ENCODE measurements at places on chromosomes 16 and 17.

DNA sequence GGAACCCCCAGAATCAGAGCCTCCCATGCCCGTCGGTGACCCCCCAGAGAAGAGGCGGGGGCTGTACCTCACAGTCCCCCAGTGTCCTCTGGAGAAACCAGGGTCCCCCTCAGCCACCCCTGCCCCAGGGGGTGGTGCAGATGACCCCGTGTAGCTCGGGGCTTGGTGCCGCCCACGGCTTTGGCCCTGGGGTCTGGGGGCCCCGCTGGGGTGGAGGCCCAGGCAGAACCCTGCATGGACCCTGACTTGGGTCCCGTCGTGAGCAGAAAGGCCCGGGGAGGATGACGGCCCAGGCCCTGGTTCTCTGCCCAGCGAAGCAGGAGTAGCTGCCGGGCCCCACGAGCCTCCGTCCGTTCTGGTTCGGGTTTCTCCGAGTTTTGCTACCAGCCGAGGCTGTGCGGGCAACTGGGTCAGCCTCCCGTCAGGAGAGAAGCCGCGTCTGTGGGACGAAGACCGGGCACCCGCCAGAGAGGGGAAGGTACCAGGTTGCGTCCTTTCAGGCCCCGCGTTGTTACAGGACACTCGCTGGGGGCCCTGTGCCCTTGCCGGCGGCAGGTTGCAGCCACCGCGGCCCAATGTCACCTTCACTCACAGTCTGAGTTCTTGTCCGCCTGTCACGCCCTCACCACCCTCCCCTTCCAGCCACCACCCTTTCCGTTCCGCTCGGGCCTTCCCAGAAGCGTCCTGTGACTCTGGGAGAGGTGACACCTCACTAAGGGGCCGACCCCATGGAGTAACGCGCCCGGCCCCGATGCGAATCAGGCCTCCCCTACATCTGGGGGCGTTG lies 4.0 kb downstream of the TPSG1 start:
- no peak for DNase-seq

DNA sequence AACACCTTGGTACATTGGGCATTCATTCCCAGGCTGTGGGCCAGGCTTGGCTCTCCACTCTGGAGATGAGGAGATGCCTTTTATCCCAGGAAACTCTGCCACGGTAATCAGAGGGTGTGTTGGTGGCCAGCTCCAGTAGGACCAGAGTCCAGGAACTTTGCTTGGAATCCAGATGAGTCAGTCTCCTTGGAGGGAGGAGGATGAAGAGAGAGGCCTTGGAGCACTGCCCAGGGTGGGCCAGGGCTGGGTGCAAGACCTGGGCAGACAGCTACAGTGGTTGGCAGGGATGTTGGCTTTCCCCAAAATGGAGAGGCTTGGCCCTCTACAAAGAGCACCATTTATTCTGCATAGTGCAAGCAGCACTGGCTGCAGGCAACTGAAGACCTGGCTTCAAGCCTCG lies 209.0 kb downstream of the RGS9 start:
- DNase-seq = no peak

GRCh38 chr16:82630219-82630618 lies 3.5 kb downstream of the CDH13 start:
- DNase-seq = no peak

GRCh38 chr17:38584350-38584925 lies 21.3 kb downstream of the SRCIN1 start:
- DNase-seq = peak; percentile 74

GRCh38 chr16:86668136-86668910 lies 90.0 kb downstream of the FOXL1 start:
- no peak for DNase-seq

DNA sequence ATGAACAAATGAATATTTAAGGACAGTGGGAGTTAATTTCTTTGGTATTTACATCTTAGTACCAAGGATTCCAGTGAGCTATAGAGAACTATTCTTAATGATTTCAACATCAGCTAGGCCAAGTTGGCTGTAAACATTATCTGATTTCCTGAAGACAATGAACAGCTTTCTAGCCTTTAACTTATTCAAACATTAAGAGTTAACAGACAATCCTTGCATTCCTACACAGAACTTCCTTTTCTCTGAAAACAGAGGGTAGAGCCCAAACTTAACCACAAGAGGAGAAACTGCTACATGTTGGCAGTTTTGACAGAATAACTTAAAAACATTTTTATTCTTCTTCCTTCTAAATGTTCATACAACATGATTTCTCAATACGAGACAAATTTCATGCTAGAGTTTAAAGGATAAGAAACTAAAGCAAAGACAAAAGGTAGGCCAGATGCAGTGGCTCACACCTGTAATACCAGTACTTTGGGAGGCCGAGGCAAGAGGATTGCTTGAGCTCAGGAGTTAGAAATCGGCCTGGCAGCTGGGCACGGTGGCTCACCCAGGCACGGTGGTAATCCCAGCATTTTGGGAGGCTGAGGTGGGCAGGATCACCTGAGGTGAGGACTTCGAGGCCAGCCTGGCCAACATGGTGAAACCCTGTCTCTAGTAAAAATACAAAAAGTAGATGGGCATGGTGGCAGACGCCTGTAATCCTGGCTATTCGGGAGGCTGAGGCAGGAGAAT lies 4.4 kb downstream of the CRLF3 start:
- DNase-seq = no peak

- no peak for DNase-seq
These were observed 164.8 kb upstream of the DYNLRB2 start for GRCh38 chr16:80375973-80376372.

- DNase-seq = no peak
These were observed 5.3 kb upstream of the NPIPB7 start for GRCh38 chr16:28477311-28477920.

DNA sequence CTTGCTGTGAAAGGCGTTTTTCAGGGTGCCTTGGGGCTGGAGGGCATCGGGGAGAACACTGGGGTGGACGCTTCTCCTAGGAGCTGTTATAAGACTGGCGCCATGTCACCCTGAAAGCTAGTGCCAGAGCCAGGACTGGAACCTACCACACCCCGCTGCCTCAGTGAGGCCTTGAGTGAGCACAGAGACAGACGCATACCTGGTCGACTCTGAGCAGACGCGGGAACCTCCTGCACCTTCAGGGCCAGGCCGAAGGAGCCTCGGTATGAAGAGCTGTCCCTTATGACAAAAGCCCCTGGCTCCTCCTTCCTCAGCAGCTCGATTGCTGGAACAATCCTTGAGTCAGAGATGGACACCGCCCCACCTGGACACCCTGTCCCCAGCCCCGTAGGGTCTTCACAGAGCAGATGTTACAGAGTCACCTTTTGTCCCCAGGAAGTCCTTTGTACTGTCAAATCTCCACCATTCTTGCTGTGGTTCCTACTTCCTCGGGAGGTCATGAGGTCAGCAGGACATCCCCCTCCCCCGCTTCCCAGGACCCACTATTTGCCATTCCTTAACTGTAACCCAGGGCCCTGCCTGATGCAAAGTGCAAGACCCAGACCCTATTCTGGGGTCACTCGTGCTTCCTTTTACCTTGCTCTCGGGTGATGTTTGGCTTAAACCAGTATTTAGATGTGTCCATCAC lies 17.0 kb downstream of the TNS4 start:
- no peak for DNase-seq

DNA sequence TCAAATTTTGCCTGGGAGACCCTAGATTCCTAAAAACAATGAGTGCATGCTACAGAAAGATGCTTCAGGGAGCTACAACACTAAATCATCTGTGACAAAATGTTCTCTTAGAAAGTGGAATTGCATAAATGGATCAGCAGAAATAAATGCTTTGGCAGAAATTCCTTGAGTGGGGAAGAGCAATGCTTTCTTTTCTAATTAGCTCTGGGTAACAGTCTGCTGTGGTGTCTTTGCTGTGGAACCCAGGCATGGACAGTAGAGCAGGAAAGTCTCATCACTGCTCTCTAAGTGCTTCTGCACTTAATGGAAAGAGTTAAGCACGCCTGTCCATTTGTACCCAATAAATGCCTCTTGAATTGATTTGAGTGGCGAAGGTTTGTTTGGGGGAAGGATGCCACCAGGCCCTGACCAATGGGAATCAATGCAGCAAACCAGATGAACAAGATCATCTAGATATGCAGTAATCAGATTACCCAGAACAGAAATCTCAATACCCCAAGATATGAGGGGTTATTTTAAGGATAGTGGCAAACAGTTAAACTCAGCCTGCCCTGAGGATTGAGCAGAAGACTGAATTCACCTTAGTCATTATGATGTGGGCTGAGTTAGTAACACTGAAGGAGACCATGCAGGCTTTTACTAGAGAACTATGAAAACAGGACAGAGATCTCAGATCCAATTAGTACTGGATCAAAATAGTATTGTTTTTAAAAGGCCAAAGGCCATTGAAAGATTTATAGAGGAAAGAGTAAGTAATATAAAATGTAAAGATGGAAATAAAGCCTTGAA lies 13.6 kb downstream of the HLF start:
- no peak for DNase-seq

DNA sequence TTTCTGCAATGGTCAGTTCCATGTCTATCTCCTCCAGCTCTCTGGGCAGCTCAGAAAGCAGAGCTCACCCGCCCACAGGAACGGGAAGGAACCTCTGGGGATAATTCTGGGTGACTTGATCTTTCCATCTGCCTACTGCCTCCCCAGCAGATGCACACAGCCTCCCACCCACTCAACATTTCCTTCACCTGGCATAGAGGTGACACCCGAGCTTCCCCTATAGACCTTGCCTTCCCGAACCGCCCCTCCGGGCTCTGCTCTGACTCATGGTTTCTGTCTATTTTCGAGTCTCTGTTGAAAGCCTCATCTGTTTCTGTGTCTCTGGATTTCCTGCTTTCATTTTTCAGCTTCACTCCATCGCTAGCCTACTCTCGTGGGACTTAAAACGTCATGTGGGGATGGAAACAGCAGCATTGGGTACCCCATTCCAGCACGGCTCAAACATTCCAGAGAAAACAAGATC lies 11.4 kb downstream of the GGA3 start:
- DNase-seq = peak; percentile 83

GRCh38 chr17:77441130-77441920 lies 300.6 kb downstream of the SEC14L1 start:
- DNase-seq = peak; percentile 84

- DNase-seq = no peak
These were observed 99.2 kb upstream of the TMEM97 start for GRCh38 chr17:28219771-28220170.

GRCh38 chr16:179211-180092 lies 807 bp upstream of the HBQ1 start:
- no peak for DNase-seq

- no peak for DNase-seq
These were observed 85.5 kb upstream of the CREBBP start for GRCh38 chr16:3965781-3966582.

GRCh38 chr16:81711657-81712319 lies 67.3 kb upstream of the PLCG2 start:
- no peak for DNase-seq

GRCh38 chr16:31706318-31706717 lies 167.3 kb upstream of the ZNF267 start:
- DNase-seq = no peak

DNA sequence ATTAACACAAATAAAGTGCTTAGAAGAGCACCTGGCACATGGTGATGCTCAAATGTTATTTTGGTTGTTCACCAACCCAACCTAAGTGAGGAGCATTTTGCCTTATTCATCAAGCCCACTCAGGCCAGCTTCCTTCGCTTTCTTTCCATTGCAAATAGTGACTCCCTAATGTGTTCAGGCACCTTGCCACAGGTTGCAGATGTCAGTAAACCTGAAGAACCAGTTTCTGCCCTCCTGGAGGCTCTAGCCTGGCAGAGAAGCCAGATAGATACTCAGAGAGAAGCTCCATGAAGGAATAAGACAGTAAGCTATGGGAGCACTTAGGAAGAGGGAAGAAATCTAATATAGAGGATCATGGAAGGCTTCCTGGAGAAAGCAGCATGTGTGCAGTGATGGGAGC lies 23.9 kb downstream of the GPR139 start:
- DNase-seq = no peak

GRCh38 chr16:11743308-11744074 lies 834 bp upstream of the TXNDC11 start:
- peak; percentile 45 for DNase-seq

- no peak for DNase-seq
These were observed 82.9 kb downstream of the SDR42E1 start for GRCh38 chr16:81928271-81928918.

DNA sequence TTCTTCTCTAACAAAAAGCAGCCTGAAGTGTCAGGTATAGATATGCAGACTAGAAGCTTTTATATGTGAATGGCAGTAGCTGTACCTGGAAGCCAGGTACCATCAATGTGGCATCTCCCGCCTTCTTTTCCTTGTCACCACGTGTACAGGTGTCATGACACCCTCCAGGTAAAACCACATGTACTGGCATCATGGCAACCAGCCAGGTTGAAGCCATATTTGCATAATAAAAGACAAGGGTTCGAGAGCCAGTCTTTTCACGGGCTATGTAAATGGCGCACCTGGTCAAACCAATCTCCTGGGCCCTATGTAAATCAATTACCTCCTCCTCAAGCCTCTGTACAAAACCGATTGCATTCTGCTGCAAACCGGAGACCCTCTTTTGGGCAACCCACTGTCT lies 541.3 kb downstream of the CDH11 start:
- no peak for DNase-seq

DNA sequence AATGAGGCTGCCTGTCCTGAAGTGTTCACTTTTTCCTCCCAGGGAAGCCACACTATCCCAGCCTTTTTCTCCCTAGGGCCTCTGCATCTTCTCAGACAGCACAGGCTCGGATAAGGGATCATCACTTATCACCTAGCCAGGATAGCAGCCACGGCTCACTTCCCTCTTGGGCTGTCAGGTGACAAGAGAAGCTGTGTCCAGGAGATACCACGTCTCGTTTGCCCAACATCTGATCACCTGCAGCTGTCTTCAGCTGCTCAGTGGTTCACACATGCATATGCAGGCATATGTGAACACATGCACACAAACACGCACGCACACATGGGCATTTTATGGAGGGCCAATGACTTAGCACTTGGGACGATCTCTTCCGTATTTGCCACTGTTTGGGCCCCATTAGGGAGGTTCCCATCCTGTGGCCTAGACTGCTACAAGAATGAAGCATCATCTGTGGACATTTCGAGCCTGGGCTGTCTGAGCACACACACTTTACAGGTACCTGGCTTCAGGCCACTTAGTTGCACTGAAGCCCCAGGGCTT lies 32.4 kb upstream of the ADORA2B start:
- DNase-seq = no peak

DNA sequence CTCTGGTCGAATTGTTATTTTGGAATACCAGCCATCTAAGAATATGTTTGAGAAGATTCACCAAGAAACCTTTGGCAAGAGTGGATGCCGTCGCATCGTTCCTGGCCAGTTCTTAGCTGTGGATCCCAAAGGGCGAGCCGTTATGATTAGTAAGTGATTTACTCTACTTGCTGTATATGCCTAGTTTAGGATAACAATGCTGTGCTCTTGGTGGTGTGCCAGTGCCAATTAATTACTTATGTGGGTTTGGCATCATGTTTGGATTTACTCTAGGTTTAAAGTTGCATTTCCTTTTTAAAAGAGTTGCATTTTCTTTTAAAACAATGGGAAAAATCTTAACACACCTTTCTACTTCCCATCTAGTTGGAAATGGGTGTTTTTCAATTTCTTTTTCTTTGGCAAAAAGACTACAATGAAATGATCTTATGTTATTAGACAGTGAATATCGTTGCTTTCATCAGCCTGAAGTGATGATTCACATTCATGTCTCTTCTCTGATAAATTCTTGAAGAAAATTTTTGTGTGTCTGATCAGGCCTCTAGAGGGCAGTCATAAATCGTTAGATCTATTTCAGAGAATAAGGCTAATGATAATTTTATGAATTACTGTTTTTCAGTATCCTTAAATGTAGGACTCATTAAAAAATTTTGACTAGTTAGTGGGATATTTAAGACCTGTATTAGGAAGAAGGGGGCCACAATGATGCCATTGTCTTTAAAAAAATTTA lies 5.6 kb downstream of the SF3B3 start:
- no peak for DNase-seq

GRCh38 chr16:81861915-81862314 lies 82.8 kb downstream of the PLCG2 start:
- DNase-seq = no peak
